ENCODE measurements at places on chromosomes 12 and 14. TPM values are rescaled to one million over a fixed set of nuclear protein-coding genes. Genes with fewer than 3 reads are reported as not detected.

The ISM2 gene
- total RNA-seq = 0.15 TPM

The LRRC9 gene
- total RNA-seq = not detected

The YBX3 gene
- total RNA-seq = 199 TPM

The NAV3 gene
- 18.5 TPM for total RNA-seq

The LIN52 gene
- 9.1 TPM for total RNA-seq

The SERPINA9 gene
- not detected for total RNA-seq

The CFL2 gene
- total RNA-seq = 68.7 TPM

The NEUROD4 gene
- total RNA-seq = not detected

The CACNA2D4 gene
- total RNA-seq = 1.0 TPM

The CCDC196 gene
- total RNA-seq = not detected

The AKAP3 gene
- total RNA-seq = 0.67 TPM

The IFNG-AS1 gene
- total RNA-seq = not detected

The AP4S1 gene
- 15.1 TPM for total RNA-seq

The EMP1 gene
- 471 TPM for total RNA-seq

The SRRM4 gene
- not detected for total RNA-seq

The RESF1 gene
- total RNA-seq = 22.4 TPM

The NPFF gene
- not detected for total RNA-seq

The PMCH gene
- not detected for total RNA-seq

The VEZT gene
- total RNA-seq = 28.2 TPM

The ANKS1B gene
- not detected for total RNA-seq

The ZNF641 gene
- 2.0 TPM for total RNA-seq

The FOXN4 gene
- not detected for total RNA-seq

The C14orf132 gene
- total RNA-seq = 12.4 TPM

The TAS2R42 gene
- not detected for total RNA-seq

The STON2 gene
- total RNA-seq = 0.50 TPM

The SPX gene
- total RNA-seq = 1.2 TPM

The JAG2 gene
- total RNA-seq = 0.30 TPM

The GZMH gene
- total RNA-seq = not detected

The TAS2R20 gene
- total RNA-seq = under 0.01 TPM

The KIF26A gene
- 0.17 TPM for total RNA-seq

The PEX5 gene
- total RNA-seq = 14.1 TPM

The RCOR1 gene
- 6.2 TPM for total RNA-seq

The ANO4 gene
- 2.0 TPM for total RNA-seq

The TBX5 gene
- 21.7 TPM for total RNA-seq

All from bronchus fibroblast of lung (primary cell).